Stimulated activated CD4-positive, alpha-beta T cell treated with anti-CD3 and anti-CD28 coated beads, Interleukin-1b, Interleukin-23, amount 100 ng/mL, for 4 hours (primary cell): ENCODE measurements at places on chromosomes 5 and 9.

GRCh38 chr5:31845361-31845760, 206.4 kb downstream of the PDZD2 start:
- no peak for DNase-seq

GRCh38 chr9:113340011-113340699, at the start of gene WDR31:
Gene WDR31 (minus strand): TSS chr9:113340275. CDS start chr9:113332022, 8,253 bp downstream.
- DNase-seq, result peak; percentile 76

DNA sequence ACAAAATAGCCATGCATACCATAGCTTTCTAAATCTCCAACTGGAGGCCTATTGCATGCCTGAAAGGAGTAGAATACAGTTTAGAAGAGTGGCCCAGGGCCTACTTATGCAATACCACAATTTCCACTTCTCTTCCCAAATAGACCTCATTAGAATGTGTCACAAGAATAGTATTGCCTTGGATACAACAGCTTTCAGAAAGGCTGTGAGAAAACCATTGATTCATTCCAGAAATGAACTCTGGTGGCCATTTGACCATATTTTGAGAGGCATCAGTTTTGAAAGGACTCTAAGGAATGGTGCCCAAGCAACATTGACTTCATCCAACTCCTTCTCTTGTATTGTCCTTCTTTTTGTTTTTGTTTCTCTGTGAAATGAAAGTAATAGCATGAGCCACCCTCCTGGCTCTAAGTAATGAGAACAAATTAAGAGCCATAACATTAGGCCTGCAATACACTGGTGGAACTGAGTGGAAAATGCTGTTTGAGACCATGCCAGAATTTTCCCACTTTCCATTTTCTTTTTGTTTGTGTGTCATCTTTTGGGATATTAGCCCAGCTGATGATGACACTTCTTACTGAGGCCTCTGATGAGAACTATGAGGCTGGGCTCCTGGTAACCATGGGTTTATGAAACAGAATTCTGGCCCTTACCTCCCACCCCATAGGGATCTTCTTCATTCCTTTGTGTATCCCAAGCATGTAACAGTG, 90.2 kb downstream of the TMEM174 start:
- no peak for DNase-seq

GRCh38 chr5:142325725-142326479, 1.1 kb upstream of the SPRY4 start:
- DNase-seq, result no peak

DNA sequence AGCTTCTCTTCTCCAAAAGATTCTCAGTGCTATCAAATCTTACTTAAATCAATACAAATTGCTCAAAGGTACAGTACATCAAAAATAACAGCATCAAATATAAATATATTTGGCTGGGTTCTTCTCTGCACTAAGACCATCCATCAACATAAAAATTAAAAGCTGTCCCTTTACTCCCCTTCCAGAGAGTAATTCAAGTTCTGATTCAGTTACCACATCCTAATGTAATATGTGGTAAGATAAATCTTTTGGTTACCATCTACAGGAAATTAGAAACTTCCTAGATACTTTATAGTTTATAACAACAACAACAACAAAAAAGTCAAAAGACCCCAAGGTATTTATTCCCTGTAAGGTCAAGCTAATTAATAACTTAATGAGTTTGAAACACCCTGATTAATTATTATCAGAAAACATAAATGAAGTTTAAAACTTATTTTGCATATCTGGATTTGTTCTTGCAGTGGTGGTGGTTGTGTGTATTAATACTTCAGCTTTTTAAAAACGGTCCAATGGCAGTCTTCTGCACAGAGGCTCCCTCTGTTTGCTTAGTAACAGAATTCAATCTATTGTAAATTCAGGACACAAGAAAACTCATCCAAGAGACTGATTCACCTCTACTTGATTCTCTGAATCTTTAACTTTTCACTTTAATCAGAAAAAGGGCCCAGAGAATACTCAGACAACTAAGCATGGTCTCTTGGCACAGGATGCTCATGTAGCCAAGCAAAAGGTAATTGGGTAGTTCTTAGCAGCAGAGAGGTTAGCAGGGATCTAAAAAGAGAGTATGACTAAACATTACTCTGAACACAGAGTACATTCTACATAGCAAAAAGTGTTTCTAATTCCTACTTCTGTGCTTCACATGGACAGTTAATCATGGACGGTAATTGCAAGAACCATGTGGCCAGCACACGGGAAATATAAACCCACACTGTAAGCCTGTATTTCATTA, 20.1 kb downstream of the DIAPH1 start:
- DNase-seq, result no peak

GRCh38 chr5:151037561-151038411, 17.4 kb downstream of the GPX3 start:
- no peak for DNase-seq

DNA sequence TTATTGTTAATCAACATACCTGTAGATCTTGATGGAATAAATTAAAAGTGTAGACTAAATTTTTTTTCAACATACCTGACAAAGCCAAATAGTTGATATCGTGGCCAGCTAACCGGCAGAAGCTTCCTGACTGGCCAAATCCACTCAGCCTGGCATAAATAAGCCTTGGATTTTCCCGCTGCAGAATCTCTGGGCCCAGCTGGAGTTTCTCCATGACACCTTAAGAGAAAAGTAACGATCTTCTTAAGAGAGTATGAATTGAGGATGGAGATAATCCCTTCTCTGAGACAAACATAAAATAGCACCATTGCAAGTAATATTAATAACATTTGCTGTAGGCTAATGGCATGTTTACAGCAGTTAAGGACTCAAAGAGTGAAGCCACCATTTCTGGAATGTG, 2.2 kb downstream of the AMACR start:
- DNase-seq, result no peak

- DNase-seq, result no peak
Measured at GRCh38 chr9:78294290-78295176, 2.4 kb upstream of the PSAT1 start.

DNA sequence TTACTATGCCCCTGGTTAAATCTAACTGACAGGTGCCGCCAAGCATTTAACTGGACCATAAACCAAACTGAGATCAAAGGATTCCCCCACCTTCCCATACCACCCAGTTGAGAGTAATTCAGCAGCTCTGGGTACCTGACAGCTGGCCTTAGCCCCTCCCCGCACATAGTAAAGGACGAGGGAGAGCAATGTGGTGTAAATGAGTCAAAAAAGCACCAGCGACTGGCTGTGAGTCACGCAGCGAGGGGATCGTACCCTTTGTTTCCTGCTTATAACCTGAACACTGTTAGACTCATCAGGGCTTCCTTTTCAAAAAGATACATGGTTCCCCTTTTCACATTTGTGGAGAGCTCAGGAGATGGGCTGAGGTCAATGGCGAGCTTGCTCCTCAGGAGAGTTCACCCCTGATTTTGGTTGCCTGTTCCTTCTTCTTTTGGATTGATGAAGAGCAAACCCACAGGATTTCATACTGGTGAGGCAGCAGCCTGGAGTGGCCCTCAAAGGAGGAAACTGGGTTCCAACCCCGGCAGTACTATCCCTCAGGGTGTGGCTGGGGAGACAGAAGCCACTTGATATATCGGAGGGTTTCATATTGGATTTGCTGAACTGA, 71.5 kb downstream of the ANKRD33B start:
- DNase-seq, result peak; percentile 59

GRCh38 chr9:9521033-9521779, 1091.6 kb downstream of the PTPRD start:
- no peak for DNase-seq

- DNase-seq, result no peak
Measured at GRCh38 chr9:16426716-16427115, 443.8 kb downstream of the BNC2 start.

DNA sequence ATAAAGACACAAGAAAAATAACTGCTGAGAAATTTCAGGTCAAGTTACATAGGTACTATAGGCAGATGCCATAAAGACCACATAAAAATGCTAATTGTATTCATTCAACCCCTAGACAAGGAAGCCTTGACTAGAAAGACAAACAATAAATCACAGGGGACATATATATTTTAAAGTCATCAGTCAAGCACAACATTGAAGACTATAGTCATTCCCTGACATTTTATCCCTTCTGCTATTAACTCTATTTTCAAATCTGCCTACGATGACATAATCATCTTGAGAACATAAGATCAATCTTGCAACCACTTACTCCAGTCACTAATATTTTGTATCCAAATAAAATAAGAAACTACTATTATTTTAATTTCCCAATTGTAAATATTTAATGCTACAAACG, 38.3 kb downstream of the FAM13B start:
- no peak for DNase-seq

DNA sequence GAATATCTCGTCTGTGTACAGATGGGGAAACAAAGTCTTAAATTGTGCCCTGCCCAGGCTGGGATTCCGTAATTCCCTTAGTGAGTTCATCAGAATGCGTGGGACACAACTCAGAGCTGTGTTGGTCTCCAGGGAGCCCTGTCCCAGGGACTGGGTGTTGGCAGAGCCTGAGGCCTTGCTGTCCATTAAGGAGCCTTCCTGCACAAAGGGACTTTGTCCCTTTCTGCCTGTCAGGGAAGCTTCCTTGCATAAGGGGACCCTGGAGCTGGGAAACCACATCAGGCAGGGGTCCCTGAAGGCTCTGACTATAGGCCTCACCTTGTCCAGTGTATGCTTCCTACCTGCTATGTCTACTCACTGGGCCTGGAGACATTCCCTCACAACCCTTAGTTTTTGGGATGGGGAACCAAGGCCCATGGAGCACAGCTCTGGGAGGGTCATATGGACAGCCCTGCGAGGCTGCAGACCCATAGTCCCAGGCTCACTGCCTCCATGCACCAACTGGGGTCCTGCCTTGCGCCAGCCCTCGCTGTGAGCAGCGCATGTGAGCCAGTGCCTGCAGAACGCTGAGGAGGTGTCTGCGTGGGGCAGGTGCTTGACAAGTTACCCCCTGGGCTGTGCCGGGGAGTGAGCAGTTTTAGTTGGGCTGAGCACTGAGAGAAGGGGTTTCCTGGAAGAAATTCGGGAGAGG, 1.6 kb downstream of the CARD19 start:
- DNase-seq, result no peak

- DNase-seq, result no peak
Measured at GRCh38 chr5:322942-323879, 1.7 kb downstream of the AHRR start.

DNA sequence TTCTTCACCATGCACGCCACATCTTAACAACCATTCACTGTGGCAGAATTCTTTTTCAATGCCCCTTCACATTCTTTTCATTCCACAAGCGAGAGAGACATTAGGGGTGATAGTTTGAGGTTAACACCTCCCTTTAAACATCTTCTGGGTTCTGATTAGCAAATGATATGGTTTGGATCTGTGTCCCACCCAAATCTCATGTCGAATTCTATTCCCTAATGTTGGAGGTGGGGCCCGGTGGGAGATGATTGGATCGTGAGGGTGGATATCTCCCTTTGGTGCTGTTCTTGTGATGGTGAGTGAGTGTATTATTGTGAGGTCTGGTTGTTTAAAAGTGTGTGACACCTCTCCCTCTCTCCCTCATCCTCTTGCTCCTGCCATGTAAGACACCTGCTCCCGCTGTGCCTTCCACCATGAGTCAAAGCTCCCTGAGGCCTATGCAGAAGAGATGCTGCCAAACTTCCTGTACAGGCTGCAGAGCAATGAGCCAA, 46.1 kb upstream of the RAI14 start:
- DNase-seq, result no peak

DNA sequence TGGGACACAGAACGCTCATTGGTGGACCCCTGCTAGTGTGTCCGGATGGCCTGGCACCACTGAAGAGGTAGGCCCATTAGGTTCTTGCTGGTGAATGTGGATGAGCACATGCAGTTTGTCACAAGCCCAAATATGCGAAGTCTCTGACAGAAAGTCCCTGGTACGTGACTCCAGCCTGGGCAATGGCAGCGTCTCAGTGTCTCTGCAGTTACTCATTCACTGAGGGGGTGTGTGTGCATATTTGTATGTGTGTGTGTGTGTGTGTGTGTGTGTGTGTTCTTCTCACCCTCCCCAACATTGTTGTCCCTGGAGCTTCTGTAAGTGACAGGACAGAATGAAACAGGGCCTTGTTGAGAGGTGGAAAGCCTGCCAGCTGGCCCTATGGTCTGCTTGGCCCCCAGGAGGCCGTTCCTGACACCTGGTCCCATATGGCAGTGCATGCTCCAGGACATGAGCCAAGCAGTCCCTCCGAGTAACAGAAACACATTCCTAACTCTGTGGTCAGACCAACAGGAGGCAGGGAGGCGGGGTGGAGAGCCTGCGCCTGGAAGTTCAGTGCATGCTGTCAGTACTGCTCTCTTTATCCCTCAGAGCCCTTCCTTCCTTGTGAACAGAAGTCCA, 169.9 kb downstream of the SLC28A3 start:
- DNase-seq, result no peak

- DNase-seq, result no peak
Measured at GRCh38 chr9:69905851-69906250, 85.2 kb downstream of the CFAP95 start.

DNA sequence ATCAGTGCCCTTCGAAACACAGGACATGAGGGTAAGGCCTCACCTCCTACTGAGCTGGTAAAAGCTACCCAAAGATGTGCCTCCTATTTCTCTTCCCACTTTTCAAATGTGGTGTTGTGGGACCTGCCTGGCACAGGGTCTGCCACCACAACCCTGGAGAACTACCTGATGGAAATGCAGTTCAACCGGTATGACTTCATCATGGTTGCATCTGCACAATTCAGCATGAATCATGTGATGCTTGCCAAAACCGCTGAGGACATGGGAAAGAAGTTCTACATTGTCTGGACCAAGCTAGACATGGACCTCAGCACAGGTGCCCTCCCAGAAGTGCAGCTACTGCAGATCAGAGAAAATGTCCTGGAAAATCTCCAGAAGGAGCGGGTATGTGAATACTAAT, 1.9 kb downstream of the IRGM start:
- DNase-seq, result no peak

DNA sequence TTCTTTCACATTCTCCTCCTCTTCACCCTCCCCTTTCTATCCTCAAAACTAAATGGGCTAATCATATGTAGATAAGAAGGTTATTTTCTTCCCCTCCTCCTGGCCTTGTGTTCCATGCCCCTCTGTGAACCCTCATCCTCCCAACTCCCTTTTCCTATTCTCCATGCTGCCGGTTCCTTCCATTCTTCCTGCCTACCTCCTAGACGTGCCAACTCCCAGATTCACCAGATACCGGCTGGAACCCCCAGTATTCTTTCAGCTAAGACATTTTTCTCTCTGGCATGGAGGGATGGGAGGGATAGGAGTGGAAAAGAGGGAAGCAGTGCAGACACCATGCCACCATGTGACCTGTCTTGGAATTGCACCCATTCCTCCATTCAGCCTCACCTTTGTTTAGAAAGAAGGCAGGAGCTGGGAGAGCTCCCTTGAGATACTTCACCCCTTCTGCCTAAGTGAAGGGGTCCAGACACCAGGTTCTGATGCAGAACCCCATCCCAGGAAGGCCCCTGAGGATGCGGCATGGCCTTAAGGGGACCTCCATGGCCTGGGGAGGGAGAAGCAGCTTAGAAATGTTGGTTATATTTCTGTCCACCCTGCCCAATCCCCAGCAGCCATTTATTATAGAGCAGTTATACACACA, 4.8 kb downstream of the DNAJB5 start:
- no peak for DNase-seq
